ENCODE measurements at places on chromosomes 6 and 20. TPM values are rescaled to one million over a fixed set of nuclear protein-coding genes. Genes with fewer than 3 reads are reported as not detected.

DNA sequence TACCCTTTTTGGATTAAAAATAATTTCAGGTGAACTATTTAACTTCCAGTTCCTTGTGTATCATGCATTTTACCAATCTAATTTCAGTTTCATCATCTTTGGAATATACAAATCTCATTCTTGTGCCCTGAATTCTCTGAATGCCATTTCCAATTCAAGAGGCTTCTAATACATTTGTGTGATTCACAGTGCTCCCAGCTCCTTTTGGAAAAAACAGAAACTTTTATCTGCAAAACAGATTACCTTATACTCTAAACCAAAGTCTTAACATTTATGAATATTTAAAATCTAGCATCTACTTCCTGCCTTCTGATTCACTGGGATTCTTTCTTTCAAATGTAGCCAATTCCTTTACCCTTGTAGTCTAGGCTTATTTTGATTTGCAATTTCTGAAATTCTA lies 11.1 kb upstream of the PEX7 start:
- DNase-seq: no peak

The VSTM2L gene
- 8.0 TPM for total RNA-seq

DNA sequence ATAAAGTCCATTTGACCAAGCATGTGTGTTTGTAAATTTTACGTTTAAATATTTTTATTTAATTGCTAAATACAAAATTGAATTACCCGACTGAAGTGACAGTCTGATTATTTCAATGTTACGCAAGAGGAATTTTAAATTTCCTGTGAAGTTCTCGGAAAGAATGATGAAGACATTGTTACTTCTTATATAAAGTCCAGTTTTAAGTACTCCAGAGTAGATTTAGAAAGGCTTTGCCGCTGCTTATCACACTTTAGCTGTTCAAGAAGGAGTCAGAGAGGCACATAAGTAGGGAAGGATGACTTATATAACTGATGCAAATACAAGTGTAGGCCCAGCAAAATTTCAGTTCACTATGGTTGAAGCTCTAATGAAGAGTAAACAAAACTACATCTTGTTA lies 265.1 kb upstream of the CITED2 start:
- DNase-seq: no peak

DNA sequence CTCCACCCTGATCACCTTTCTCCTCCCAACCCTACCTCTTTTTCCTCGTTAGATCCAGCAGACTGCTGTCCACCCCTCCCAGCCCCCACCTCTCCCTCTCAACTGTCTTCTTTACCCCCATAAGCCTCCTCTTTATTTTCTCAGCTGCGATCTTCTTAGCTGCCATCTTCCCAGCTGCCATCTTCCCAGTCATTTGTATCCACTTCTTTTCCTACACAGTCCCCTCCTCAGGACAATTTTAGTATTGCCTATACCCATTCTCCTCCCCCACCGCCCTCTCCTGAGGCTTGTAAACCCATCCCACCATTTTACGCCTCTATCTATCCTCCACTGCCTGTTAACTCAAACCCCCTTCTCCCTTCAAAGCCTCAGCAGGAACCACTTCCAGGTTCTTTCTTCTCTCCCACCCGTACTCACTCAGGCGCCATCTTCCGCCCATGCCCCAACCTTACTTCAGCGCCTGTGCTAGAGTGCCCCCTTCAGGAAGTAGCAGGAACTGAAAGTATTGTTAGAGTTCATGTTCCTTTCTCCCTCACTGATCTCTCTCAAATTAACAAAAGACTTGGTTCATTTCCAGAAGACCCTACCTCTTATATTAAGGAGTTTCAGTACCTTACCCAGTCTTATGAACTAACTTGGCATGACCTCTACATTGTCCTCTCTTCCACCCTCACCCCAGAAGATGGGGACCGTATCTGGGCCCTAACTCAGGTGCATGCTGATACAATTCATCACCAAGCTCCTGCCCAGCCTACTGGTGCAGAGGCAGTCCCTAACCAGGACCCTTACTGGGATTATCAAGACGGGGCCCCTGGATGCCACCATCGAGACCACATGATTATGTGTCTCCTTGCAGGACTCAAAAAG lies 236.0 kb downstream of the ADGRG6 start:
- peak; percentile 8 for DNase-seq

DNA sequence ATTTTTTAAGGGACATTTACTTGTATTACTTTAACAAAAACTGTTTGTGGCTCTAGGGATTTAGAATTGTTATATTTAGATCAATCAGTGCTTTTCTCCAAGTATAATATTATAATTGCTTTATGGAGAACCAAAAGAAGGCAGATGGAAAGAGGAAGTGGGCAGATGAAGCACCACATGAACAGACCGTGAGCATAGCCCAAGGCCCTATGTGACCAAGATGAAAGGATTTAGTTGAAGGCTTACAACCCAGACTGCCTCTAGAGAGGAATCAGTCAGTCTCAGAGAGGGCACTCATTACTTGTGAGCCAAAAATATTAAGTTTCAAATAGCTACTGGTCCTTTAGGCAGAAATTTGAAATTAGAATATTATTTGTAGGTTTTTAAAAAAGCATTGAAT lies 102.3 kb upstream of the IMPG1 start:
- no peak for DNase-seq

- DNase-seq: no peak
Measured at GRCh38 chr6:54878718-54879117, 32.1 kb downstream of the FAM83B start.

The UBD gene
- 39.4 TPM for total RNA-seq

DNA sequence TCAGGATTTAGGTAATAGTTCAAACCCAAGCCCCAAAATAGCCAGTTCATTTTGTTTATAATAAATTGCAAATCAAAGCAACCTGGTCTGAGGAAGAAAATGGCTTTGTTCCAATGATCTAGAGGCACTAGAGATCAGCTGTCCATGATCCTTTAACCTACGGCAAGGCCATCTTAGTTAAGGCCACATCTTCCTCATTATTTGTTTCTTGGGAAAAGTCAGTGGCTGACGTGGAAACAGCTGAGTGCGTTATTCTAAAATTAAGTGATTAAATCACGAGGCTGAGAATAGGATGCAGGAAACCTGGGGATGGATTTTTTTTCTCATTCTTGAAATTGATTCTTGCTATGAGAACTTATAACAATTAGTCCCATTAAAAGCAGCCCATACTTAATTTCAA lies 10.1 kb upstream of the TENT5A start:
- no peak for DNase-seq

DNA sequence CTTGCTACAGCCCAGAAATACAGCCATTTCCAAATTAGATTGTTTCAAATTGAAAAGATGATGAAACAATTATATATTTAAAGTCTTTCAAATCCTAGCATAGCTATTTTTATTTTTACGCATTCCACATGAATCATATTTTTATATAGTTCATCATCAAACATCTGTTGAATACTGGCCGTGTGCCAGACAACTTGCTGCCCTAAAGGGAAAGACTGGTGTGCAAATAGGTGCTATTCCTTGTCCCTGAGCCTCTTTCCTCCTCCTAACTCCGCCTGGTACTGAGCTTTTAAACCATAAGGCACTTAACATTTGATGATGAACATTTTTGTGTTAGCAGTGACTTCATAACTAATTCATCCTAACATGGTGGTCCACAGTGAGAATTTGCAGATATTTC lies 18.7 kb upstream of the PLCG1 start:
- DNase-seq: no peak

GRCh38 chr6:107821591-107821990 lies 2.5 kb downstream of the SCML4 start:
- DNase-seq: no peak

Measured in renal cortical epithelial cell (primary cell).